ENCODE measurements at places on chromosomes 3 and 15.

- no peak for DNase-seq
These were observed 70.2 kb downstream of the PCOLCE2 start for GRCh38 chr3:142818651-142819050.

GRCh38 chr15:51355096-51355495, 13.6 kb downstream of the GLDN start:
- DNase-seq: no peak

DNA sequence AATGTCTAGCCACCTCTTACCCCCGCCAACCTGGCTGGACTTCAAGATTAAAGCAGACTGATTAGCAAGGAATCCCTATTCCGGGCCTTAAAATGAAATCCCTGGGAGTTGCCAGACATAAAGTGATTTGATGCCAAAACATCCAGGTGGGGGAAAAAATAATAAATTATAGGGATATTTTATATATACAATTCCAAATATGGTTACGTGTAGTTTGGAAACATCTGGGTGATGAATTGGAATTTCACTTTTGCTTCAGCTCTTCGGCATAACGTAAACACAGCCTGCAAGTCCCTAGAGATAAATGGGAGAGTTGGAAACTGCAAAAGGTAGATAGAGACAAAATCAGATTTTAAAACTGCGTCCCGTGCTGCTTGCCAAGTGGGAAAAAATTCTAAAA, 545.5 kb upstream of the MDFIC2 start:
- no peak for DNase-seq

GRCh38 chr3:37934631-37935289, 55.8 kb upstream of the VILL start:
- DNase-seq: no peak

DNA sequence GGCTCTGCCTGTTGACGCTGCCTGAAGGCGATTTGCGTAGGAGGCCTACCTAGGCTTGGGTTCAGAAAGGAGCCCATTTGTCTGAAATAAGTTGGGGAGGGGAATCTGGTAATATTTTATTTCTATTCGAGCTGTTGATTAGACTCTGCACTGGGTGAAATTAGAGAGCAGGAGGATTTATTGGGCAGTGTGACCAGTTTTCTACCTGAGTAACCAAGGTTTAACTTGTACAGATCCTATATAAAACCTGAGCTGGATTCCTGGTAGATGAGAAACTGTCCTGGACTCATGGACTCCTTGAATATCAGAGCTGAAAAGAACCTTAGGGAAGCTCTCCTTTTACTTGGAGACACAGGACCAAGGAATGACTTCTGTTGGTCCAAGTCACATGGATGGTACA, 19.6 kb upstream of the GPR156 start:
- no peak for DNase-seq

DNA sequence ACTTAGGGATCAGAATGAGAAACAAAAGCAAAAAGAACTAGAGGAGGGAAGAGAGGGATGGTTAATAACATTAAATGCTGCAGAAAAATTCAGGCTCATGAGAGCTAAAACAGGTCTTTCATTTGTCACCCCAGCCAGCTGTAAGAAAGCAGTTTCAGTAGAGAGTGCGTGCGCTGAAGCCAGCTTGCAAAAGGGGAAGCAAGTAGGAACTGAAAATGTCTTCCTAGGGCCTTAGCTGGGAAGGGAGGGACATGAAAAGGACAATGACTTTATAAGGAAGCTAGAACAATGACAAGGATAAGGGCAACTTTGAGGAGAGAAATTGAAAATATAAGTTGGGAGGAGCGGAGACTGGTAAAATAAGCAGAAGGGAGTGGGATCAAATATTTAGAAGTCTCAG, 3.1 kb downstream of the CIAO2A start:
- no peak for DNase-seq

DNA sequence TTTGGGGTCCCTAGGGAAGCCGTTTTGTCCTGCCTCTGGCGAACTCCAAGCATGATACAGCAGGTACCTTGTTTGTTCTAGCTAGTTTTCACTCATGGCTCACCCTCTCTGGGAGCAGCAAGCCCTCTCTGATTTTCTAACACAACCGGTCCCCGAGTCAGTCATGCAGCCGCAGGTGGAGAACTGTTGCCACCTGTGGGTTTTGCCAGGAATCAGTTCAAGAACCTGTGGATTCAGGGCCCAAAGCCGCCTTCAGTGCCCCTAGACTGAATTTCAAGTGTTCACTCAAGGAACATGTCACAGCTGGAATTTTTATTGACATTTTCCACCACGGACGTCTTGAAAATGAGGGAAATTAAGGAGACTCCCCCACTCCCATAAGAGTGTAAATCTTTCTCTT, 13.3 kb upstream of the LRRK1 start:
- DNase-seq: no peak

DNA sequence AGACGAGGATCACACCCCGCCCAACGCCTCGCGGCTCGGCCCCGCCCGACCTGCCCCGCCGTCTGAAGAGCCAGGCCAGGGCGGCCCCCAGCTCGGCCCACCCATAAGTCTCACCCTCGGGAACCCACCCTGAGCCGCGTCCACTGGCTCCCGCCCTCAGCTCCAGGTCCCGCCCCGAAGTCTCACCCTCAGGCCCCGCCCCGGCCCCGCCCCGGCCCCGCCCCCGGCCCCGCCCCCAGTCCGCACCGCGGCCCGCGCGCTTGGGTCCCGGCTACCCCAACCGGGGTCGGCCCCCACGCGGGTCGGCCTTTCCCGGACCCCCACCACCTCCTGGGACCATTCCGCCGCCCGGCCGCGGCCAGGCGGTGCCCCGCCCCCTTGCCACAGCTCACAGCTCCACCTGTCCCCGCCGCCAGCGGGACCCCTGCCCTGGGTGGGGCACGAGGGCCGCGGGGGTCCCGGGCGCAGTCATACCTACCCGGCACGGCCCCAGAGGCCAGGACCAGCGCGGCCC, 489 bp downstream of the CSPG5 start:
- peak; percentile 24 for DNase-seq

- no peak for DNase-seq
These were observed 804.2 kb upstream of the NECTIN3 start for GRCh38 chr3:110267304-110267845.

DNA sequence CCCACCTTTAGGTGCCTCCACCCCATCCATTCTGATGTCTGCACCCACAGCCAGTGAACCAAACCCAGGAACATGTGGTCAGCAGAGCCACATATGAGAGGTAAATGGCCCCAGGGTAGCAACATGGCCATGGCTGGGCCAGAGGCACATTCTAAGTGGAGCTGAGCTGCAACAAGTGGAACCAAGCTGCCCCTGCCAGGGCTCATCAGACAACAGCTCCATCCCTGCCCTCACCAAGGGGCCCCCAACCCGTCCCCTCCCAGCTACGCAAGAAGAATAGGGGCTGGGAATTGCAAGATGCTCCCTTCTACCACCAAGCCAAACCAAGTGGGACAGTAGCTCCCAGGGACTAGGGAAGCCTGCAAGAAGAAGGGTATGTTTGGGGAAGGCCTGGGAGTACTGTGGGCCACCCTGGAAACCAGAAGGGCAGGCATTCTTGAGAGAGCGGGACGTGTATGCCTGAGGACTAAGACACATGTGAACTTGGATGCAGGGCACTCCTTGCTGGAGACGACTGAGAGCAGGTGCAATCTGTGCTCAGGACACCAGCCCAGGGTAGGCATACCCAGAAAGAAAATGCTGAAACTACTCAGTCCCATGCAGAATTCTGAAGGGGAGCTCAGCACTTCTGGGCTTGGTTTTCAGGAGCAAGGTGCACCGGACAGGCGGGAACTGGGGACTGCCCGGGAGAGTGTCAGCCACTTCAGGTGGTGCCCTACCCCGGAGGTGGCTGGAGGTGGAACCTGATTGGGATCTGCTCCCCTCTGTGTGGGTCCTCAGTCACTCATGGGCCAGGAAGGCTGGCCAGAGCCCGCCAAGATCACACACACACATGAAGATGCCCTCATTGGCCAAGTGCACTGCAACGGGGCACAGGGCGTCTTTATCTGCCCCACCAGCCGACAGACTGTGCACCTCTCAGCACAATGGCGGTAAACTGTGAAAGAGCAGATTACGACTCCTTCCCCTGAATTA, 9.5 kb downstream of the MYL3 start:
- DNase-seq: no peak

GRCh38 chr15:79329171-79329611, 18.3 kb downstream of the TMED3 start:
- DNase-seq: no peak

DNA sequence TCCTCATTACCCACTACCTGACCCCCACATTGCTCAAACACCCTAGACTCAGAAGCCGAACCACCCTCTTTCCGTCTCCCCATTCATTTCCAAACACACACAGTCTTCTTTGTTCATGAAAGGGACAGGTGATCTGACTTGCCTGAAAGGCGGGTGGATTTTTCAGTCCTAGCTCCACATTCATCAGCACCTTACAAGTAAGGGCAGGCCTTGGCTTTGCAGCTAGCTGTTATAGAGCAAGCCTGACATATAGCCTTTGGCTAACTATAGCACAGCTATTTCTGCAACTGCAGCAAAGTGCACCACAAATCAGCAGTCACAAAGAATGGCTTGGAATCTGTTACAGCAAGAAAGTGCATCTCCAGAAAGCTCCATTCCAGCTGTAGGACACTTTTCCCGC, 139.8 kb downstream of the XXYLT1 start:
- no peak for DNase-seq

GRCh38 chr3:197335428-197336132, 37.2 kb upstream of the DLG1 start:
- DNase-seq: no peak

- no peak for DNase-seq
These were observed 2.2 kb upstream of the KY start for GRCh38 chr3:134652886-134653630.

- DNase-seq: peak; percentile 59
These were observed 1.2 kb downstream of the GP5 start for GRCh38 chr3:194397757-194398312.

- no peak for DNase-seq
These were observed 166.4 kb downstream of the C3orf70 start for GRCh38 chr3:184986366-184986889.

DNA sequence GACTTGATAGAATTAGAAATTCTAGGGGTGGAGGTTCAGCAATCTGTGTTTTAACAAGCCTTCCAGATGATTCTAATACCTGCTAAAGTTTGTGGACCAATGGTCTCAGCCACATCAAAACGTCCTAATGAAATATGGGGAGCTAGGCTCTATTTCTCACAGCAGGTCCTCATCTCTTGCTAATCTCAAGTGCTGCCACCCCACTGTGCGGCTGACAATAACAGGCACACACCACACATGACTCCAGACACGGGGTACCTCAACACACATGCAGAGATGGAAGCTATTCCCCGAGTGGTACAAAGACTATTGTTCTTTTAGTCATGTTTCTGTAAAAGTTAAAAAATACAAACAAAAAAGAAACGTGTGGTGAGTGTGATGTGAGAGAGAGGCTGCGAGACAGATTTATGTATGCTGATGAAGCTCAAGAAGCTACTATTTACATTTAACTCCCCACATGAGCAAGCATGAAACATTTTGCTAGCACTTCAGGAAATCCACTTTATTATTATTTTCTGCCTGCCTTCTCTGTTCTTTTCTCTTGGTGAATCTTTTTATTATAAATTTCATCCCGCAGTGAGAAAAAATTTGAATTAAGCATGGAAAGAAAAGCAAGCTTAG, 405.6 kb downstream of the MAGI1 start:
- DNase-seq: peak; percentile 80

DNA sequence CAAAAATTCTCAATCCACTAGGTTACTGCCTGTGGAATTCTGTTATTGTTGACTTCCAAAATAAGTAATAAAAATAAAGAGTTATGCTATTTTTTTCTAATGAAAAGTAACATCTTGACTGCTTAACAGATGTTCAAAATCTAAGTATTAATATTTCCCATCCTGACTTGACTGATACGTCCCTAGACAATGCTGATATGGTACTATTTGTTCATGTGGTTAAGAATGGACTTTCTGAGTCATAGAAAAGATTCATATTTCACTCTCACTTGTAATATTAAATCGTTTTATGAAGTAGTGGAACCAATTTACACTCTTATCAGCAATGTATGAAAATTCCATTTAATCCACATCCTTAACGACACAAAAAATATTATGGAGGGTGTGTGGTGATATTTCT, 104.8 kb upstream of the PLSCR5 start:
- DNase-seq: no peak

GRCh38 chr3:158568784-158569183, 2.2 kb upstream of the MLF1 start:
- DNase-seq: no peak

DNA sequence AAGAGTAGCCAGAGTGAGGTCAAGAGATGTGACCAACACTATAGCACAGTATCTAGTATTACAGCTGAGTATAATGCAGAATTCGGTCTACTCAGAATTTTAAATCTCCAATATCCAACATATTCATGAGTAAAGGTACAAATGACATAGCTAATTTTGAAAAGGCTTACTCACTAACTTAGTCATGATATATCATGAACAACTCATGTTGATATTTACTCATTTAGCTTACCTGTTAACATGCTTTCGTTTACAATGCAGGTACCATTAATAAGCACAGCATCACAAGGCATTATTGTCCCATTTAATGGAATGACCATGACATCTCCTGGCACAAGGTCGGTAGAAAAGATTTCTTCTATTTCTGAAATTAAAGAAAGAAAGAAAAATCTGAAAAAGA, 36.9 kb downstream of the ATP13A3 start:
- DNase-seq: no peak

GRCh38 chr15:70451821-70452653, 311.3 kb downstream of the UACA start:
- DNase-seq: peak; percentile 73

DNA sequence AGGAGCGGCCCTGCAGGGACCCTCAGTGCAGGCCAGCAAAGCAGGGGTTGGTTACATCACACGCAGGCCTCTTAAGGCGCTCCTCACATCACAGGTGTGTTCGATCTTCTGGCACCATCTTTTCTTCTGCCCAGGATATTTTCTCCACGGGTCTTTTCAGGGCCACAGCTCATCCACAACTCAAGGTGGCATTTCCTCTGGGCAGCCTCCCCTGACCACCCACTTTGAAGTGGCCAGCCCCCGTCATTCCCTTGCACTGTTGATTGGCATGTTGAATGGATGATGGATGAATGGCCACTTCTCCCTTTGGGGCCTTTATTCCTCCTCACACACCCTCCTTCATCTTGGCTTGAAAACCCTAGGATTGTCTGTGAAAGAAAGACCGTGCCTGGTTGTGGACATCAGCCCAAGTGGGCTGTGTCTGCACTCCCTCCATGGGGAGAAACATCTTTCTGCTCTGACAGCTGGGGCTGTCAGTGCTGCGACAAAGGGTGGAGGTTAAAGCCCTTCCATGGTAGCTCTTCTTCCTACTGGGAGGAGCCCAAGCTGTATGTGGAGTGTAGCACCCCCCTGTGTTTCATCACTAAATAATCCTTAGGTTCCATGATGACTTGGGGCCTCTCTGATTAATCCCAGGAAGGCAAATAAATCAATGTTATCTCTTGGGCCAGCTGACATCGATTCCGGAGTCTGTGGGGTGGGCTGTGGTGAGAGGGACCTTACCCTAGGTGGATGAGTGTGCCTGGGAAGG, 102.5 kb downstream of the EPHB1 start:
- DNase-seq: no peak

DNA sequence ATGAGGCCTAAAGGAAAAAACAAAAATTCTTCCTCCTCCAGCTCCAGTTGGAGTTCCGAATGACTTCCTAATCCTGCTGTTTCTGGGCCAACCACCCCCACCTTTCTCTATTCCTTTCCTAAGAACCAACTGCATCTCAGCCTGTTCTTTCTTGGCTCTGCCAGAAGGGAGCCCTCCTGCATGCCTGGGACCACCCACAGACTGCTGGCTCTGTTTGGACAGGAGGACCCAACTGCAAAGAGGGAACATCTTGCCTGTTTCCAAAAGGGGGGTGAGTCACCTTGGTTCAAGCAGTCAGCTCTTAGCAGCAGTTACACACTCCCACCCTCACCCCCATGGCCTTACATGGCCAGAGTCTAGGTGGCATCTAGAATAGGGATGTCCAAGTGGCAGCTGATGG, 116.0 kb upstream of the PRICKLE2 start:
- DNase-seq: no peak
